NCI-H1436 treated with DMSO at 0.1 percent for 48 hours (cell line): ENCODE measurements at places on chromosomes 2 and 18.

GRCh38 chr2:68471385-68471784 is 4.0 kb downstream of the APLF start:
- DNase-seq, result no peak

DNA sequence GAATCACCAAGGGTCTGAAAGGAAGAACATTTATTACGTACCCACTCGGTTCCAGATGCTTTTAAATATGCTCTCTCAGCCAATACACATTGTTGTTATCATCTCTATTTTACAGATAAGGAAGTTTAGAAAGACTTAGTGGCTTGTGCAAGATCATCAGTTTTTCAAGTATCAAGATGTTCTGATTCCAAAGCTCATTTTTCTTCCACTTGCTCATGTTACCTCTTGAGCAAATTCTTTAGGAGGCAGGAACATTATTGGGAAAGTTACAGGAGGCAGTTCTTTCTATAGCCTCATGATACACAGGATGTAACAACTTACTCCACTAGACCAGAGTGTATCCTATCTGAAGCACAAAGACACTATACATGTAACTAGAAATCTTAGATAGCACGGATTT is 65.0 kb upstream of the MMADHC start:
- DNase-seq, result no peak

DNA sequence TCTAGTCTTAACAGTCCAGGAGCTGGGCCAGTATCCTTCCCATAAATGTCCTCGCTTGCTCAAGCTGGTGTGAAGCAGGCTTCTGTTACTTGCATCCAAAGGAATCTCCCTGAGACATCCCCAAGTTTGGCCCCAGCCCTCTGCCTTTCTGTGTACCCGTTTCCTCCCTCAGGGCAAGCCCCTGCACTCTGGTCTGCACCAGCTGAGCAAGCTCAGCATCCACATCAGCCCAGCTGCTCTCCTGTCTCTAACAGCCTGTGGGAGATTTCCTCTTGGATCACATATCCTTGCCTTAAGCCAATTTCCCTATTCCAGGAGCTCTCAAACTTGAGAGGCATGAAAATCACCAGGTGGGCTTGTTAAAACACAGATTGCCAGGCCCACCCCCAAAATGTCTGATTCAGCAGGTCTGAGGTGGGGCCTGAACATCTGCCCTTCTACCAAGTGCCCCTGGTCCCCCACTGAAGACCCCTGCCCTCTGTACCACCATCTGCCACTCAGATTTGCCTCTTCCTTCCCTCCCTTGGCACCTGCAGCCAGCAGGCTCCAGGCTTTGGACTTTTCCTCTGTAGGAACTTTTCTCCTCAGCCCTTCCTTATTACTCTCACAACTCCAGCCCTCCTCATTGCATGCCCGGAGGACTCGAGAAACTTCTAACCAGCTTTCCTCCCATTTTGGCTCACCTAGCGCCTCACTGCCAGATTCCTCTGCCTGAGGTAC is 32.1 kb downstream of the REEP1 start:
- no peak for DNase-seq

- no peak for DNase-seq
Observed at GRCh38 chr18:67117804-67118203, 398.7 kb downstream of the DSEL start.

GRCh38 chr18:66630831-66631230 is 26.9 kb upstream of the CDH19 start:
- no peak for DNase-seq

DNA sequence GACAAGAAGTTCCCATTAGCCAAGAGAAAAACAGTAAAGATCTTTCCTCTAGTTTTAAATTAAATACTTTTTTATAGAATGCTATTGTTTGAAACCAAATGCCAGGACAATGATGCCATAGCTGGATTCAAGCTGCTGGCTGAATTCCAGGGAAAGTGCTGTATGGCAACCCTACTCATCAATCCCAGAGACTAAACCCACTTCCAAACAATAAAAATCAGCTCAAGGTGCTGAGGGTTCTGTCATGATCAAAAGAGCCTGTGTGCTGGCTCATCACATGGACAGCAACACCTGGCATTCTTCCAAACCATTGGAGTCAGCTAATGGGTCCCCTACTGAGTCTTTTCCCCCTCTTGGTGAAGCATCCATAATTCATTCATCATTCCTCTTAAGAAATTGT is 53.7 kb upstream of the PARD3B start:
- no peak for DNase-seq

DNA sequence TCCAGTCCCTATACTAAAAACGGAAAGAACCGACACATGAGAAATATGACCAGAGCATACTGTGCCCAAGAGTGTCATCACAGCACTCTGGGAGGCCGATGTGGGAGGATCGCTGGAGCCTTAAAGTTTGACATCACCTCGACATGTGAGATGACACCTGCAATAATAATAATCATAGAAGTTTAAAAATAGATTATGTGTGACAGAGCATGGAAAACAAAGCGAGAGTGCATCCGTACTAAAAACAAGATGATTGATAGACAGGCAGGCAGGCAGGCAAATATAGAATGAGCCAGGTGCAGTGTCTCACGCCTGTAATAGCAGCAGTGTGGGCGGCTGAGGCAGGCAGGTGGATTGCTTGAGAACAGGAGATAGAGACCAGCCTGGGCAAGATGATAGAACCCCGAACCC is 114.8 kb upstream of the ANKRD30BL start:
- DNase-seq, result no peak

DNA sequence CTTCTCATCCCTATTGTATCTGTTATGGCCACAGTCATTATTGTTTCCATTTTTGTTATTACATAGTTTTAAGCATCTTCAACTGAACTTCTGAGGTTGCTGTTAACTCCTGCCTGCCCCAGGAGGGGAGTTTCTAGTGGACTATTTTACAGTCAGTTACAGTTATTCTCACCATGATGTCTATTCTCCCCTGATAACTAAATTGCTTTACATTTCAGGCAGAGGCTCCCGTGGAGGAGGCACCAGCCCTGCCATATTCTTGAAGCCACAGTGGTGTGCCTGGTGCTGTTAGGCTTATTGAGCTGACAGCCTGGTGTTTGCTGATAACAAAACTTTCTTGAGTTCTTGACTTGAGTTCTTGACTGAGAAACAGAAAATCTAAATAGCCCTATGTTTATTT is 256.4 kb downstream of the TFCP2L1 start:
- DNase-seq, result no peak

- DNase-seq, result no peak
Observed at GRCh38 chr18:7272311-7273049, 41.6 kb downstream of the LRRC30 start.

- DNase-seq, result no peak
Observed at GRCh38 chr2:45130736-45131135, 121.5 kb upstream of the SIX2 start.

- DNase-seq, result no peak
Observed at GRCh38 chr2:158695305-158695704, 99.8 kb upstream of the DAPL1 start.

- DNase-seq, result no peak
Observed at GRCh38 chr2:88190808-88191721, 20.9 kb downstream of the THNSL2 start.

DNA sequence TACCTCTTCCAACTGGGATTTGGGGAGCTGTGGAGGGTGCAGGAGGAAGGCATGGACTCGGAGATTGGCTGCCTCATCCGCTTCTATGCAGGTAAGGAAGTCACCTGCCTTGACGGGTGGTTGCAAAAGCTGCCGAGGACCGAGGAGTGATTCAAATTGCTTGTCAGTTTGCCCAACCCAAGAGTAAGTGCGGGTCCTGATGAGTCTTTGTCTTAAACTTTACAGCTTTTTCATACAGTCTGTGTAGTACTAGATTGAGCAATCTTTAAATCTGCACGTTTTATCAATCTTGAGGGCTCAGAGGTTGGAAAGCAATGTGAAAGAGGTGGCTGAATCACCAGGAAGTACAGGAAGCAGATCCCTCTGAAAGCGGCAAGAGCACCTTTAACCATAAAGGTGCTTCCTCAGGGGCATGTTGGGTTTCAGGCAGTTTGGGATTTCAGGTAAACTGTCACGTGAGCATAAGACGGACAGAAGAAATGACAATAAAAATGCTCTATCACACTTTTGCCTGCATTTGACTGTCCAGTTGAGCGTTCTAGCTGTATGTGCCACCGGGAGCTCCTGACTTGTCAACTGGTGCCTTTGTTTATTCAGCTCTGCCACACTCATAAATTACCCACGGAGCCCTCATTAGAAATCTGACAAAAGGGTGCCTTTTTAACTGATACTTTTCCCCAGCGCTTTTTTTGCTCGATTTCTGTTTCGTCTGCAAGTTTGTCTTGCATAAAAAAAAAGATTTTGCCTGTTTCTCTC is 2.0 kb downstream of the PHLPP1 start:
- no peak for DNase-seq

DNA sequence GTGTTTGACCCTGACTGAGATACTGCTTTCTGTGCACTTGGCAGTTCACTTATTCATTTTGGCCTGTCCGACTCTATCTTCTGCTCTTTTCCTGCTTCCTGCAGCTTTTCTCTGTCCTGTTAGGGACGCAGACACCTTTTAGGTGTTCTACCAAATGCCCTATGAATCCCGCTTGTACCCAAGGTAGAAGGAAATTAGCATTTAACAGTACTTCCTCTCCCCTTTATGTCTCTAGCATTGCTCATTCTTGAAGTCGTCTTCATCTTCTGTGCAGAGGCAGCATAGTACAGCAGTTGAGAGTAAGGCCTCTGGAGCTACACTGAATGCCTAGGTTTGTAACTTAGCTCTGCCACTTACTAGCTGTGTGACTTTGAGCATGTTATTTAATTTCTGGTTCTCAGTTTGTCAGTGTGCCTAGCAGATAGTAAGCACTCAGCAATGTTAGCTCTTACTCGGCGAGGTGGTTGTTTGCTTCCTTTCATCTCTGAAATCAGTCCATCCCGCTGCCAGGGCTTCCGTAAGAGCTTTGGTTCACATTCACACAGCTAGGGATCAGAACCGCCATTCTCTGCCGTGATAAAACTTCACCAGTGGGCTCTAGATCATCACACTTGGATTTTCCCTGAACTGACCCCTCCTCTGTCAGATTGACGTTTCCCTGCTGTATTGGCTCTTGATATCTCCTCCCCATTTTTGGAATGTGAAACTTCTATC is 1.4 kb downstream of the CCT7 start:
- no peak for DNase-seq

DNA sequence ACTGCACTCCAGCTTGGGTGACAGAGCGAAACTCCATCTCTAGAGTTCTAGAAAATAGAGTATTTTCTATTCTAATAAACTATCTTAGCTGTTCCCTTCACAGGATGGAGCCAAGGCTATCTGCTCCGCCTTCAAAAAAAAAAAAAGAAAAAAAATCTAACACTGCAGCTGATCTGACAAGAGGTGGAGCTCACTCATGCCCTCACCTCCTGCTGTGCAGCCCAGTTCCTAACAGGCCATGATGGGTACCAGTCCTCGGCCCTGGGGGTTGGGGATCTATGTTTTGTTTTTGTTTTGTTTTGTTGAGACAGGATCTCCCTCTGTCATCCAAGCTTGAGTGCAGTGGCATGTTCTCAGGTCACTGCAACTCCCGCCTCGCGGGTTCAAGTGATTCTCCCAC is 3.0 kb downstream of the WDSUB1 start:
- DNase-seq, result no peak

DNA sequence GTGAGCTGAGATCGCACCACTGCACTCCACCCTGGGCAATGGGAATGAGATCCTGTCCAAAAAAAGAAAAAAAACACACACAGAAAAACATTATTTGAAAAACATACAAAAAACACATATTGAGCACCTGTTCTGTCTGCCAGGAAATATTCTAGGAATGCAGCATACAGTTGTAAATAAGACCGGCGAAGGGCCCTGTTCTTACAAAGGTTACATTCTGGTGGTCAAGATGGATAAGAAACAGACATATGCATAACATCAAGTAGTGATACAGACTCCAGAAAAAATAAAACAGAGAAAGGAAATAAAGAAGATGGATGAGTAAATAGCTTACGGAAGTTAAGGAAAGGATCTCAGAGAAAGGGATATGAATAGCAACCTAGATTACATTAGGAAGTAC is 159.8 kb downstream of the GALNT3 start:
- no peak for DNase-seq

- no peak for DNase-seq
Observed at GRCh38 chr2:118806797-118807667, 40.4 kb downstream of the EN1 start.

DNA sequence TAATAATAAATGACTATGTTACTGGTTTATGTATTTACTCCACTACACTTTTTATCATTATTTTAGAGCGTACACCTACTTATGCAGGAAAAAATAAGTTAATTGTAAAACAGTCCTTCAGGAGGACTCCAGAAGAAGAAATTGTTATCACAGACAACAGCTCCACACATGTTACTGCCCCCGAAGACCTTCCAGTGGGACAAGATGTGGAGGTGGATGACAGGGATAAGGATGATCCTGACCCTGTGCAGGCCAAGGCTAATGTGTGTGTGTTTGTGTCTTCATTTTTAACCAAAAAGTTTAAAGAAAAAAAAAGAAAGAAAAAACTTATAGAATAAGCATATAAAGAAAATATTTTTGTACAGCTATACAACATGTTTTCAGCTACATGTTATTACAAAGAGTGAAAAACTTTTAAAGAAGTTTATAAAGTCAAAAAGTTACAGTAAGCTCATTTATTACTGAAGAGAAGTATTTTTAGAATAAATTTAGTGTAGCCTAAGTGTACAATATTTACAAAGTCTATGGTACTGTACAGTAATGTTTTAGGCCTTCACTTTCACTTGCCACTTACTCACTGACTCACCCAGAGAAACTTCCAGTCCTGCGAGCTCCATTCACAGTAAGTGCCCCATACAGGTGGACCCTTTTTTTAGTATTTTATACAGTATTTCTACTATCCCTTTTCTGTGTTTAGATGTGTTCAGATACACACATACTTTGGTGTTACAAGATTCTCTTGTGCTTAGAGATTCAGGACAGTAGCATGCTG is 7.5 kb downstream of the TGFBRAP1 start:
- no peak for DNase-seq

GRCh38 chr2:182621810-182622209 is 94.2 kb upstream of the DNAJC10 start:
- no peak for DNase-seq

GRCh38 chr2:112047537-112048235 is 7.4 kb upstream of the TMEM87B start:
- DNase-seq, result no peak

GRCh38 chr2:130302164-130302886 is 40.4 kb upstream of the IMP4 start:
- no peak for DNase-seq

- DNase-seq, result no peak
Observed at GRCh38 chr2:67724261-67724660, 327.1 kb downstream of the ETAA1 start.

GRCh38 chr2:124988794-124989193 is 963.7 kb downstream of the CNTNAP5 start:
- no peak for DNase-seq

- DNase-seq, result no peak
Observed at GRCh38 chr2:10785260-10785659, 27.3 kb downstream of the PDIA6 start.
